ENCODE measurements at places on chromosomes 3 and 15.

DNA sequence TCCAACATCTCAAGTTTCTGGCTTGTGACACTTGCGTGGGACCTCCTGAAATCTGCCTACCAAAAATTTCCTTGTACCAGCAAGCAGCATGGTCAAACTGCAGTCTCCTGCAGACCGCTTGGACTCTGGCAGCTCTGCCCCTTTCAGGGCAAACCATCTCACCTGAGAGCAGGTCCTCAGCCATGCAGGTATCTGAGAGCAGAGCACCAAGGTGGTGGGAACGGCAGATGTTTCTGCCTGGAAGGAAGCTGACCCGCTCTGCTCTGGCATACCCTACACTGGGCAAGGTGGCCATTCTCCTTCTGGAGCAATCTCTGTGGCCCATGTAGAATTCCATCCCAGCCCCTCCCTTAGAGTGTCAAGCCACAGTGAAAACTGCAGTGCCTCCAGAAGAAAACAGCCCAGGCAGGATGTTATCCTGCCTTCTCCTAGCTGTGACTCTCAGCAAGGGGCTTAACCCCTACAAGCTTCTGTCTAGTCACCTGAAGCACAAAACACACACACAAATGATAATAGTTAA, 21.6 kb downstream of the MESD start:
- DNase-seq: no peak

DNA sequence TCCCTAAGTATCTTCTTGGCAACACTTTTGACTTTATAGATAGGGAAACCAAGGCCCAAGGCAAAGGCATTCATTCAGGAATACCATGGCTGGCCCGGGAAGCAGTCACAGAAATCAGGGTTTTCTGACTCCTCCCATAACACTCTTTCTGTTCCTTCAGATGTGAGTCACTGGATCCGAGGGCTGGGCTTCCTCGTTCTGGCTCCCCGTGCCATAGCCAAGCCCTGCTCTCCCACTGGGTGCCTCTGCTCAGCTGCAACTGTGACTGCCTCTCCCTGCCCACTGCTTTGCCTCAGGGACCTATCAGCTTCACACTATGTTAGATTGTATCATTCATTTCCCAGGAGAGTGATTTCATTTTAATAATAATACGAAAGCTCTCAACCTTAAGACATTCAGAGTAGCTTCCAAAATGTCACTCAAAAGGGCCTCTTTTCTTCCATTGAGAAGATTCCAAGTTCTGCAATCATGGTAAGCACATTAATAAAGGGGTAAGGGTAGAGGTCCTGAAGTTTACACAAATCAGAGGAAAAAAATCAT, 50.2 kb downstream of the GABRB3 start:
- no peak for DNase-seq

GRCh38 chr3:133987136-133987535, 42.6 kb downstream of the SLCO2A1 start:
- DNase-seq: no peak

DNA sequence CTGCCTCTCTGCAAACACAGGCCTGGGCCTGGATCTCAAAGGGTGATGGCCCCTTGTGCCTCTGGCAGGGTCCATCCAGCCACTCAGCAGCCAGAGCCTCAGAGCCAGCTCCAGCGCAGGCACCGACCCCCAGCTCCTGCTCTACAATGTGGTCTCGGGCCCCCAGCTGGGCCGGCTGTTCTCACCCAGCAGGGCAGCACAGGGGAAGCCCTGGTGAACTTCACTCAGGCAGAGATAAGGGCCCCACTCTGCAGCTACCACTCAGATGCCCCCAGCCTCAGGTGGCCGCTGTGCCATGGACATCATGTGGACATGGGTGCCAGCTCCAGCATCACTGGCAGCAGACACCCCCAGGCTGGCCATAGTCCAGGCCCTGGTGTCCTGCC, 173.1 kb downstream of the TBC1D2B start:
- no peak for DNase-seq
